ENCODE measurements at places on chromosomes 5 and 9.
A peak's percentile ranks its signal among the peaks of the same experiment; 100 is the strongest.

GRCh38 chr9:17900606-17901005 is 321.7 kb downstream of the SH3GL2 start:
- no peak for DNase-seq

GRCh38 chr9:99472240-99472915 is 250.3 kb downstream of the SEC61B start:
- DNase-seq = peak; percentile 11

DNA sequence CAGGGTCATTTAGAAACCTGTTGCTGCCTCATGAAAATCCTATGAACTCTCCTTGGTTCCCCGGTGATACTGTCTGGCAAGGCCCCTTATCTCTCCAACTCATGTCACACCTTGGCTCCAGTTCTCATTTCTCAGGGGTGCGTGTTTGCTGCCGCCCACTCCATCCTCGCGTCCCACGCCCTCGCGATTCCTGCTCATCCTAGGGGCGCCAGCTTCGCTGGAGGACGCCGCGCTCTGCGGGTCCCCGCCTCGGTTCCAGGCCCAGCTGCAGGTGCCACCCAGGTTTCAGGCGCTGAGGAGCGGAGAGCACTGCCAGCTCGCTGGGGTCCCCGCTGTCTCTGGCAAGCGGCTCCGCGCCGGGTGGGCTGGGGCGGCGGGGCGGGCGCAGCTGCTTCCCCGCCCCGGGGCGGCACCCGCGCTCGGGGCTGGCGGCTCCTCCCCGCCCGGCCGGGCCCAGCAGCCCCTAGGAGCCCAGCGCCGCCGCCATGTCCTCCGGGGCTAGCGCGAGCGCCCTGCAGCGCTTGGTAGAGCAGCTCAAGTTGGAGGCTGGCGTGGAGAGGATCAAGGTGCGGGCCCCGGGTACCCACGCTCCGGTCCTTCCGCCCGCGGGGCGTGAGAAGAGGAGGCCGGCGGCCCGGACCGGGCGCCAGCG is at the start of gene GNG10:
TSS of gene GNG10 (plus strand) at position 456 of the 652 bp plus-strand sequence. CDS start at position 486, 30 bp downstream.
- DNase-seq = peak; percentile 73

GRCh38 chr9:90088856-90089255 is 484.0 kb downstream of the GADD45G start:
- DNase-seq = no peak

DNA sequence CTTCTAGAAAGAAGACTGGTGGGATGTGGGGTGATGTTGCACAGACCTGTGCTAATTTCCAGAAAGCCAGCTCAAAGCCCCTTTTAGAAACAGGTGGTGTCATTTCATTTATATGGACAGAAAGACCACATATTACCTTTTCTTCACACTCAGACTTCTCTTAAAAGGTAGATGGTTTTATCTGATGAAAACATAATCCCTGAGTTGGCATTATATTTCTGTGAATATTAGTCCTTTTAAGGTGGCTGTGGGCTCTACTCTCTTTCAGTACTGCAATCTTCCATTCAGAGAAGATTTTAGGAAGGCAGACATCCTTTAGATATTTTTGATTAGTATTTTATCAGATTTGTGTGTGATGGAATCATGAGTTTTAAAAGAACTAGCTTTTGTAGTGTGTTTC is 73.2 kb downstream of the PPIC start:
- no peak for DNase-seq

DNA sequence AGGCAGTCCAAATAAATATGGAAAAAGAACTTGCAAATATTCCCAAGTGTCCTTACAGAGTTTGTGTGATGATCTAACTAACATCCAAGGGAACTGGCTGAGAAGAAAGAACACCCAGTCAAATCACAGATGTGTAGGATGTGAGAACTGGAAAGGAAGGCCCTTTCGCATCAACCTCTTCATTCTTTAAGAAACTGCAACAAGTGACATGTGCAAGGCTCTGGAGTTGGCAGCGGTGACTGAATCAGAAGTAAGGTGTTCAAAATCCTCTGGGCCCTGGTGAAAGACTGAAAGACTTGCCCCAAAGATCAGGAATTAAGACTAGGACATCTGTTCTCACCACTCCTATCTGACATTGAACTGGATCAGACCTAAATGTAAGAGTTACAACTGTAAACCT is 88.7 kb downstream of the RAPGEF1 start:
- peak; percentile 53 for DNase-seq
